Activated T-helper 1 cell treated with anti-CD3 and anti-CD28 coated beads, Interleukin-12 subunit alpha, Interleukin-12 subunit beta, Interleukin-2, Interleukin-4 antibody, amounts not matched to agents 30 ng/mL and 10 ng/mL and 1 ng/mL, durations not matched to agents 14 hours and 24 hours and 36 hours (primary cell): ENCODE measurements at places on chromosomes 7 and 10.

DNA sequence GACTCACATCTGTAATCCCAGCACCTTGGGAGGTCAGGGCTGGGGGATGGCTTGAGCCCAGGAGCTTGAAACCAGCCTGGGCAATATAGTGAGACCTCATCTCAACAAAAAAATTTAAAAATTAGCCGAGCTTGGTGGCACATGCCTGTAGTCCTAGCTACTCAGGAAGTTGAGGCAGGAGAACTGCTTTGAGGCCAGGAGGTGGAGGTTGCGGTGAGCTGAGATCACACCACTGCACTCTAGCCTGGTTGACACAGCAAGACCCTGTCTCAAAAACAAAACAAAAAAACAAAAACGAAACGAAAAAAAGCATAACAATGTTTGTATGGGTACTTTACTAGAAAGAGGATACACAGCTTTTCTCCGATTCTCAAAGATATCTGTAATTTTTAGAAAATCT is 31.8 kb downstream of the WNT16 start:
- DNase-seq: no peak

DNA sequence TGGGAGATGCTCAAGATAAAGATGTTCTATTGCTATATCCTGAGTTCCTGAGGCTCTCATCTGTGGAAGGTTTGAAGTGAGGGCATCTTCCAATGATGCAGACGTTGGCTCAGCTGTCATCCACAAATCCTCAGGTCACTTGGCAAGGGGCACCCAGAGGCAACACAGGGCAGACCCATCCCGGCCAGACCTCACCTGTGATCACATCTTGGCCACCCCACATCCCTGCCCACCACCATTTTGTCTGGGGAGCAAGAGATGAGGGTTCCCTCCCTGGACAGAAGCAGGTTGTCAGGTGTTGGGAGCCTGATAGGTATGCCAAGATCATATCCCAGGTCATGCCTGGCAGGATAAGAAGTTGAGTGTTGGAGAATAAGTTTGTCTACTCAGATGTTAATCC is 918.2 kb upstream of the ZNF722 start:
- DNase-seq: no peak

- no peak for DNase-seq
Observed at GRCh38 chr10:83357004-83357403, 782.3 kb upstream of the GHITM start.

GRCh38 chr7:50822706-50823105 is 40.0 kb upstream of the GRB10 start:
- no peak for DNase-seq

DNA sequence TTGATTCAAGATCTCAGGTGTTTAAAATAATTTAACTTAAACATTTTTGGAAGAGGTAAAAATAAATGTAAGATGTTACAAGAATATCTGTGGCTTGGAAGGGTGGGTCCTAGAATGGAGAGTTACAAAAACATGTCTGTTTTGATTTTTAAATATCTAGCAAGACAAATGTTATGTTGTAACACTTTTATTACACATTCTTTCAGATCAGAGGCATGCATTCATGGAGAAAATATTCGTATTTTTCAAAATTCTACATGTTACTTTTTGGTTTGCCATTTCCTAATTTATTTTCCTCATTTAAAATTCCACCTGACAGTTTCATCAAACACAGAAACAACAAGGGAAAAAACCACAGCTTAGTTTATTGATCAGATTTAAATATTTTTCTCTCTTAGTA is 10.0 kb downstream of the WBP1L start:
- no peak for DNase-seq

- peak; percentile 17 for DNase-seq
Observed at GRCh38 chr7:151408839-151409666, 785 bp downstream of the WDR86 start.

DNA sequence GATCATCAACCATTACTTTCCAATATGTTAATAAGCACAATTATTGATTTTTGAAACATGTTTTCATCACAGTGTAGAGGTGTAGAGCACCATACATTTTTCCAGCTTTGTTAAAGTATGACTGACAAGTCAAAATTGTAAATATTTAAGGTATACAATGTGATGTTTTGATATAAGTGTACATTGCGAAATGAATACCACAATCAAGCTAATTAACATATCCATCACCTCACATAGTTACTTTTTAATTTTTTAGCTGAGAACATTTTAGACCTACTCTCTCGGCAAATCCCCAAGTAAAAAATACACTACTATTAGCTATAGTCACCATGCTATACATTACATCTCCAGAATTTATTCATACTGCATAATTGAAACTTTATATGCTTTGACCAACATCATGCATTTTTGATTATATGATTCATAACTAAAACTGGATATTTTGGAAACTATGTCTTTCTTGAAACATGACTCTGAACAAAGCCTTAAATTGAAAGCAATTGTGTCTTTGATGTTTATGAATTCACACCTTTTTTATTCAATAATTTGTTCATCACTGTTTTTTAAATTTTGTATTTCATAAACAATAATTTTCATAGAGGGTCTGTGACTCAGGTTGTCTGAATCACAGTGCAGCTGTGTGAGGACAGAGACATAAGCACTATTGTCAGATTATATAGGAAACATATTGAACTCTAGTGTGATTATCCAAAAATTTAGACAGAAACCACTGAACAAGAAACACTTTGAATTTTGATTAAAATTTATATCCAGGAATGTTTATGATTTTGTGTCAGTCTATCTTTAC is 486.1 kb downstream of the SEMA3D start:
- no peak for DNase-seq
